ENCODE measurements at places on chromosomes 5 and 9. TPM values are rescaled to one million over a fixed set of nuclear protein-coding genes. Genes with fewer than 3 reads are reported as not detected.

Gene PPP3R2
- not detected for total RNA-seq

Gene SLIT3
- total RNA-seq: 4.4 TPM

Gene ANKRD33B
- 13.1 TPM for total RNA-seq

Gene CDKN2B-AS1
- 1.3 TPM for total RNA-seq

Gene HSPB3
- 8.0 TPM for total RNA-seq

Gene PCDHGA12
- 8.3 TPM for total RNA-seq

Gene ARID3C
- total RNA-seq: not detected

Gene CDO1
- not detected for total RNA-seq

Gene ODF2
- total RNA-seq: 33.0 TPM

Gene PCDHB16
- total RNA-seq: 2.0 TPM

Gene KLF9
- total RNA-seq: 12.4 TPM

Gene SLC6A7
- not detected for total RNA-seq

Gene NUTM2F
- total RNA-seq: not detected

Gene RFX3
- total RNA-seq: 3.5 TPM

DNA sequence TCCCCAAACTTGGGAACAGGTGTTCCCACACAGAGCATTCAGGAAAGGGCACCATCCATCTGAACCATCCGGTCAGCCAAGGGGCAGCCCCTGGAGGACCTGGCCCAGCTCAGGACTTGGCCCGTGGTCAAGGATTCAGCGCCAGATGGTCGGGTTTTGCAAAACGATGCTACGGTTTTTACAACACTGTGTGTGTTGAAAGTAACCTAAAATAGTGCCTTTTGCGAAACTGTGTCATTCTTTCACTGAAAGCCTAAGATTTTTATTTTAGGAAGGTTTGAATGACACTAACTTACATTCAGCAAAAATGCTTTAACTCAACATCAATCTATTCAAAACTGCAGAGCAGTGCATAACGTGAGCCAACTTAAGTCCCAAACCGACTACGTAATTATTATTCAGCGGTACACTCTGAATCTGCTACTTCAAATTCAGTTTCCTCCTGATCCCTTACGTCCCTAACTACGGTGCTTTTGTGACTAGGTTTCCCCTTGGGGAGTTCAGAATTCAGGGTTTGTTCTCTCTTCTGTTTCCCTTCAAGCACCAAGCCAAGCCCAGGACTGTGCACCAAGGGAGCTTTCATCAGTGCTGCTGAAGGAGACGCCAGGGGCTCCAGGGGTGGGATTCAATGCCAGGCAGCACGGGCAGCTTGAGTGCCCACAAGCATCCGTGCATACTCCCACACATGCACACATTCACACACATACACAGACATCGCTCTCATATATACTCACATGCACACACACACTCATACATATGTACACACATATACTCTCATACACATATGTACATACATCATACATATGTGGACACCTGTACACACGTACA is 25.8 kb downstream of the LPCAT1 start:
- no peaks in the 10 kb centered on the region for H3K27me3 ChIP-seq
- H3K4me1 ChIP-seq: no peaks in the 10 kb centered on the region
- DNase-seq: no peak
- H3K36me3 ChIP-seq: peaks cover 5% of the 10 kb centered on the region

DNA sequence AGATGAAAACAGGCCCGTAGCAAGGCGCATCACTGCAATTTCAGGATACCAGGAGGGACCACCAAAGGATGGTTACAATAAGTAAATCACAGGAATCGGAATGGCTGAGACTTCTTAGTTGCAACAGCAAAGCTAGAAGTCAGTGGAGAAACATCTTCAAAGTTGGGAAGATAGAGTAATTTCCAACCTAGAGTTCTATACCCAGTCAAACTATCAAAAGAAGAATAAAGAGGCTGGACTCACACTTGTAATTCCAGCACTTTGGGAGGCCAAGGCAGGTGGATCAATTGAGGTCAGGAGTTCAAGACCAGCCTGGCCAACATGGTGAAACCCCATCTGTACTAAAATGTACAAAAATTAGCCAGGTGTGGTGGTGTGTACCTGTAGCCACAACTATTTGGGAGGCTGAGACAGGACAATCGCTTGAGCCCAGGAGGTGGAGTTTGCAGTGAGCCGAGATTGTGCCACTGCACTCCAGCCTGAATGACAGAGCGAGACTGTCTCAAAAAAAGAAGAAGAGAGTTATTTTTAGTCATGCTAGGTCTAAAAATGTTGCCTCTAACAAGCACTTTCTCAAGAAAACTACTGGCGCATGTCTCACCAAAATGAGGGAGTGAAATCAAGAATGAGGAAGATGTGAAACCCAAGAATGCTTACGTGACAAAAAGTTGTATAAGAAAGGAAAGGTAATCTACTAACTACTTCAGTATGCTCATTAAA is 267.7 kb downstream of the DENND1A start:
- H3K4me3 ChIP-seq: no peak overlapping the region
- no peak overlapping the region for H3K27ac ChIP-seq
- no peak for DNase-seq
- no peaks in the 10 kb centered on the region for H3K4me1 ChIP-seq
- peaks cover 3% of the 10 kb centered on the region for H3K27me3 ChIP-seq
- H3K36me3 ChIP-seq: peaks cover 47% of the 10 kb centered on the region

DNA sequence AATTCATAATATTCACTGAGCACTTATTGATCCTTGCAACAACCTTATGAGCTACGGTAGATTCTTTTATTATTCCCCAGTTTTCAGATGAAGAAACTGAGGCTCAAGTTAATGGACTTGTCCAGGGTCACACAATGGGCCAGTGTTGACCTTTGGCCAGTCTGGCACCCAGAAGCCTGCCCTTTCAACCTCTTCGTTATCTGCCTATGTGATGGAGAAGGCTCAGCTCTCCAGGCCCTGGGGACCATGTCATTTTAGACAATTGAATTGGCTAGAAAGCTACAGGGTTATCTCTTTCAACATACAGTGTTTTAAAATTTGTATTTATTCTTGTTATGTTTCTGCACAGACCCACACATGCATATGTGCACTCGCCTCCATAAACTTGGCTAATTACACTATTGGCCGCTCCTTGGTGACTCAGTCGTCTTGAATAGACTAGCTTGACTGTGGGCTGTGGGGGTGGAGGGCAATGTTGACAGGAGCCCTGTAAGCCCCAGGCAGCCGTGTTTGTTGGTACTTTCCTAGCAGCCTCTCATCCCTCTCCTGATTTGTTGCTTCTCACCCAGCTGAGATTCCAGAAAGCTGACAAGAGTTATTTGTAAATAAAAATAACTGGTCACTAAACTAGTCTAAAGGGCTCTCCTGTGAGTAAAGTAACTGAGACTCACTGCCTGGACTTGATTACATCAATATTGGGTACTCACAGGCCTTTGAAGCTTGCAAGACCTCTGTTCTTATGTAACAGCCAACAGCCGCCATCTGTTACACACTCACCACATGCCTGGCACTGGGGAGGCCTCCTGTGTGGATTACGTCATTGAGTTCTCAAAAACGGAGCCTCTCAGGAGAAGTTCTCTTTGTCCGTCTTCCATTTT is 8.5 kb upstream of the ANGPTL2 start:
- peaks cover 92% of the 10 kb centered on the region for H3K4me1 ChIP-seq
- no peaks in the 10 kb centered on the region for H3K27me3 ChIP-seq
- H3K4me3 ChIP-seq: peak overlapping the region; percentile 59
- DNase-seq: peak; percentile 87
- no peaks in the 10 kb centered on the region for H3K36me3 ChIP-seq

- no peak for DNase-seq
- H3K27ac ChIP-seq: no peak overlapping the region
- no peaks in the 10 kb centered on the region for H3K27me3 ChIP-seq
Measured at GRCh38 chr5:4901924-4902323, 238.2 kb upstream of the ADAMTS16 start.

DNA sequence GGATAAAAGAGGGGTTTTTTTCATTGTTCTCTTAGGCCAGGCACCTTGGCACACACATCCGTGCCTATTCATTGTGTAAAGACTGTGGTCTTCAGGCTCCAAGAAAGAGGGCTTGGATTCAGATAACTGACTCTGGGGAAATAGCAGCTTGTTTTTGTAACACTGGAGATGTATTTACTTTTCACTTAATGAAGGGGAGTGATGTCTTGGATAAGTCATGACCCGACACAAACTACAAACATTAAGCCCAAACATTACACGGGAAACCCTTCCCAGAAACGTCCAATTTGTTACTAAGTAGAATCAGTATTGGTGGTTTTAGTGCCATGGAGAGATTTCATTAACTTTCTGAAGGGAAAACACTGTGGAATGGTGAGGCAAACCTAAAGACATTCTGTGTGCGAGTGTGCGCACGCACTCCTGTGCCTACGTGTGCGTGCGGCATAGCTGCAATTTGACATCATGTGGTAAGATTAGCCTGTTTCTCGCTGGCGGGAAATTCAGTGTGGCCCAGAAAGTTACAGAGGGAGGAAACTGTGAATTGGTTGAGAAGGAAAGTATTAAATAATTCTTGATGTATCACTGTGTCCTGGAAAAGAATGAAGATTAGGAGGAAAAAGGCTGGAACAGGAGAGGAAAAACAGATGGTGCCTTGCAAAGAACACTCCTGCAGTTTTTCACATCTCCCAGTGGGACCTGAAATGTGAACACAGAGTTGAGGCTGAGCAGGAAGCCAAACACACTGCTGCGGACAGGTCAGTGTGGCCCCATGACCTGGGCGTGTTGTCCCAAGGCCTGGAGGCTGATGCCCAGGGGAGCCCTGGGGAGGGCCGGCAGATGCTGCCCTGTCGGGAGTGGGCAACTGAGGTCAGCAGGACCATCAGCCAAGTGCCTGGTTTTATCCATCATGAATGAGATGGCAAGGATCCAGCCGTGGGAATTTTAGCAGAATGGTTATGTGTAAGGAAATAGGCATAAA is 108.5 kb downstream of the GAS1 start:
- no peak overlapping the region for H3K4me3 ChIP-seq
- peaks cover 7% of the 10 kb centered on the region for H3K27me3 ChIP-seq
- no peaks in the 10 kb centered on the region for H3K36me3 ChIP-seq
- H3K4me1 ChIP-seq: no peaks in the 10 kb centered on the region
- DNase-seq: no peak

- H3K4me3 ChIP-seq: no peak overlapping the region
- DNase-seq: no peak
- peaks cover 47% of the 10 kb centered on the region for H3K4me1 ChIP-seq
- no peaks in the 10 kb centered on the region for H3K27me3 ChIP-seq
Measured at GRCh38 chr9:22148876-22149637, 140.0 kb upstream of the CDKN2B start.

DNA sequence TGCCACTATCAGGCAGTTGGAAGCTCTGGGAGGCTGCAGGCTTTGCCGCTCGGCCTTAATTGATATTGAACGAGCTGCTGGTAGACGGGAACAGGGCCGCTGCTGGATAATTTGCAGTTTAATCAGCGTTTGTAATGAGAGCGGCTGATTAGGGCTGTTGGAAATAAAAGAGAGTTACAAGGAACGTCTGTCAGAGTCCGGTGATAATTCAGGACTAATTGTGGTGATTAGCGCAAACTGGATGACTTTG is 68.2 kb upstream of the TBCA start:
- DNase-seq: no peak
- H3K36me3 ChIP-seq: no peaks in the 10 kb centered on the region
- H3K4me3 ChIP-seq: peak overlapping the region; percentile 68
- peaks cover 31% of the 10 kb centered on the region for H3K27me3 ChIP-seq

GRCh38 chr9:132989414-132989996 is 11.0 kb downstream of the GFI1B start:
- H3K4me3 ChIP-seq: no peak overlapping the region
- no peaks in the 10 kb centered on the region for H3K36me3 ChIP-seq
- H3K27me3 ChIP-seq: peaks cover 32% of the 10 kb centered on the region
- DNase-seq: no peak

DNA sequence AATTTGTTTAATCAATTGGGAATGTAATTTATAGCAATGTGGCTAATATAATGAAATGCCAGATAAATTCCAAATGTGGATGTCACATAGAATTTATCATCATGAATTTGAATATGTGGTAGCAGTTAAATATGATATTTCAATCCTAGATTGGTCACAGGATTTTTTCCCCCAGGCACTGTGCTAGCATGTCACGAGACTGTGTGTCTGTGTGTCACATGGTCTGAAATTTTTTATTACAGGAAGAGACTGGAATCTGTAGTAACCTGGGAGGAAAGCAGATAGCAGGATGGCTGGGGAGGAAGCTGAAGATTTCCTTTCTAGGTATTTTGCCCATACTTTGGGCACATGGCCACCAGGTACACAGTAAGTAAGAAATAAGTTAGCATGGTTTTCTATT is 35.4 kb upstream of the MSH3 start:
- no peaks in the 10 kb centered on the region for H3K27me3 ChIP-seq
- H3K36me3 ChIP-seq: no peaks in the 10 kb centered on the region
- peaks cover 9% of the 10 kb centered on the region for H3K4me1 ChIP-seq
- DNase-seq: no peak

GRCh38 chr5:174148721-174149120 is 103.2 kb downstream of the NSG2 start:
- H3K4me3 ChIP-seq: no peak overlapping the region
- DNase-seq: no peak
- H3K4me1 ChIP-seq: no peaks in the 10 kb centered on the region
- no peak overlapping the region for H3K27ac ChIP-seq

GRCh38 chr9:34578241-34579103 is 11.1 kb downstream of the CNTFR start:
- no peaks in the 10 kb centered on the region for H3K36me3 ChIP-seq
- H3K4me3 ChIP-seq: no peak overlapping the region
- no peaks in the 10 kb centered on the region for H3K4me1 ChIP-seq
- DNase-seq: no peak

- H3K27me3 ChIP-seq: no peaks in the 10 kb centered on the region
- no peak overlapping the region for H3K4me3 ChIP-seq
- peaks cover 14% of the 10 kb centered on the region for H3K4me1 ChIP-seq
- H3K36me3 ChIP-seq: peaks cover 16% of the 10 kb centered on the region
Measured at GRCh38 chr5:120435129-120435528, 29.0 kb upstream of the PRR16 start.

- peak; percentile 93 for DNase-seq
- no peaks in the 10 kb centered on the region for H3K27me3 ChIP-seq
- H3K36me3 ChIP-seq: peaks cover 15% of the 10 kb centered on the region
- H3K27ac ChIP-seq: peak overlapping the region; percentile 81
- H3K4me1 ChIP-seq: peaks cover 57% of the 10 kb centered on the region
Measured at GRCh38 chr5:98631311-98632054, 142.0 kb upstream of the RGMB start.

DNA sequence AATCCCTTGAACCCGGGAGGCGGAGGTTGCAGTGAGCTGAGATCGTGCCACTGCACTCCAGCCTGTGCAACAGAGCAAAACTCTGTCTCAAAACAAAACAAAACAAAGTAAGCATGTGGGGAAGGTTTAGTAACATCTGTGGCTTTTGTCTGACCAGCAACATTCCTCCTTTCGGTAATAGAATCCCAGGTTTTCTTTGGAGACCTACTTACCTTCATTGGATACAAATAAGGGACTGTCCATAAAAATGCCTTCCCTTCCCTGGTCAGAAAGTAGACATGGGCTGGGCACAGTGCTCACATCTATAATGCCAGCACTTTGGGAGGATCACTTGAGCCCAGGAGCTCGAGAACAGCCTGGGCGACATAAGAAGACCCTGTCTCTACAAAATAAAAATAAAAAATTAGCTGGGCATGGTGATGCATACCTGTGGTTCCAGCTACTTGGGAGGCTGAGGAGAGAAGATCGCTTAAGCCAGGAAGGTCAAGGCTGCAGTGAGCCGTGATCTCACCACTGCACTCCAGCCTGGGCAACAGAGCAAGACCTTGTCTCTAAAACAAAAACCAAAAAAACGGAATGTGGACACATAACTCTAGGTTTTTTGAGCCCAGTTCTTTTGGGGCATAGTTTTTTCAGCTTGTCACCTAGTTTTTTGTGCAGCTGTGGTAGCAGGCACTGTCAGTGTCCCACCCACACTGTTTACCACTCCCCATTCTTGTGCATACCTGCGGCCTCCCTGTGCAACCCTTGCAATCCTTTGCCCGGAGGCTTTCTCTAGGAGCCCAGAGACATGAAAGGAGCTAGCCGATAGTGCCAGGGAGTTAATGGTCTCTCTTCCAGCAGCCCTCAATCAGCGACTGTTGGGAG is 9.0 kb upstream of the SPINK4 start:
- DNase-seq: no peak
- H3K4me1 ChIP-seq: peaks cover 61% of the 10 kb centered on the region
- no peak overlapping the region for H3K27ac ChIP-seq
- no peak overlapping the region for H3K4me3 ChIP-seq

Data from HFFc6 (cell line).